Right lung (tissue), 10 donors: ENCODE measurements at places on chromosomes 2 and 18. TPM values are rescaled to one million over a fixed set of nuclear protein-coding genes. Genes with fewer than 3 reads are reported as not detected.

- no peak for DNase-seq
Measured at GRCh38 chr2:158610059-158610458, 153.3 kb downstream of the PKP4 start.

The ARHGEF4 gene
- polyA plus RNA-seq = 4.1 TPM

- no peak for DNase-seq
Measured at GRCh38 chr2:29650631-29651097, 270.7 kb downstream of the ALK start.

DNA sequence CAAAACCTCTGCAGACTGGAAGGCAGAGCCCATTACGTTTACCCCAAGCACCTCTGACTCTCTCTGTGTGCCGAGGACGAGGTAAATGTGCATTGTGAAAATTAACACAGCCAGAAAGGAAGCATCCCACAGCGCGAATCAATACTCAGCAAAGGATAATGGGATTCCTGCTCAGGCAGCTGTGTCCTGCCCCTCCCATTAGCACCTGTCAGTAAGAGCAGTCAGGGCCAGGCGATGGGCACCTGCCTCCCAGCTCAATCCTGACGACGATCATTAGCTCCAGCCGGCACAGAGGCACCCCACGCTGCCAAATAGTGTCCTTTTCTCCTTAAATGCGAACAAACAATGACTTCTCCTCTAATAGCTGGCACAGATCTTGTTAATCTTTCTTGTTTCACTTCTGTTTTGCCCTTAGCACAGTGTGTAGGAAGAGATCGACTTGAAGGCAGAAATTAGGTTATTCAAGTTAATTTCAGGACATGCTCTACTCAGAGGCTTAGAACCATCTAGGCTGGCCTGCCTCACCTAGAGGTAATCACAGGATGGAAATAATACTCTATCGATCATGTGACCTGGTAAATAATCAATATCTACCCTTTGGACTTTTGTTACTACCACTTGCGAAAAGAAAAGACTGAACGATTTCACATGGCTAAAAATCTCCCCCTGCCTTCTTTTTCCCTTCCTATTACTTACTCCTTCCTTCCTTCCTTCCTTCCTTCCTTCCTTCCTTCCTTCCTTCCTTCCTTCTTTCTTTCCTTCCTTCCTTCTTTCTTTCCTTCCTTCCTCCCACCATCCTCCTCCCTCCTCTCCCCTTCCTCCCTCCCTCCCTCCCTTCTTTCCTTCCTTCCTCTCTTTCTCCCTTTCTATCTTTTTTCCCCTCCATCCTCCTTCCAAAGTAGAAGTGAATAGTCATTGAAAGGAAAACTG lies 487.9 kb upstream of the ID2 start:
- no peak for DNase-seq

The MYOM1 gene
- polyA plus RNA-seq = 29.9 TPM

GRCh38 chr2:240877460-240878340 lies 9.1 kb downstream of the AGXT start:
- no peak for DNase-seq

- DNase-seq = peak; percentile 68
Measured at GRCh38 chr2:170770008-170770605, at the start of gene ERICH2. Gene ERICH2 (plus strand): TSS chr2:170770378. CDS start chr2:170770682, 304 bp downstream.

The UNC80 gene
- polyA plus RNA-seq = 1.9 TPM

The IHH gene
- 3.5 TPM for polyA plus RNA-seq

The SULT1C4 gene
- 87.0 TPM for polyA plus RNA-seq

GRCh38 chr18:10111191-10111590 lies 197.4 kb downstream of the VAPA start:
- DNase-seq = no peak

DNA sequence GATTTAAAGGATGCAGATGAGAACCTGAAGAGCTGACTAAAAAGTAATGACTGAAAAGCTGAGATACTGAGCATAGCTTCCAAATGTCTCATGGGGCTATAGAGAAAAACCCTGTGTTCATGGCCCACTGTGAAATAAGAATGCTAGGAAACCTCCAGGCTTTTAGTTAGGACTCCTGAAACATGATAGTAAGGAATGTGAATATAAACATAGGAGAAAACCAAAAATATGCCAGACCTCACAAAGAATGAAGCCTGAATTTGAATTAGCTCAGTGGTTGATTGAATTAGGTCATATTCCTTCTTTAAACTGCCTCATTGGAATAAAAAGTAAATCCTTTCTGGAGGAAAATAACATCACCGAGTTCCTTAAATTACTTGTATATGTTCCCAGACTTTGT lies 194.5 kb upstream of the NXPH2 start:
- DNase-seq = no peak

DNA sequence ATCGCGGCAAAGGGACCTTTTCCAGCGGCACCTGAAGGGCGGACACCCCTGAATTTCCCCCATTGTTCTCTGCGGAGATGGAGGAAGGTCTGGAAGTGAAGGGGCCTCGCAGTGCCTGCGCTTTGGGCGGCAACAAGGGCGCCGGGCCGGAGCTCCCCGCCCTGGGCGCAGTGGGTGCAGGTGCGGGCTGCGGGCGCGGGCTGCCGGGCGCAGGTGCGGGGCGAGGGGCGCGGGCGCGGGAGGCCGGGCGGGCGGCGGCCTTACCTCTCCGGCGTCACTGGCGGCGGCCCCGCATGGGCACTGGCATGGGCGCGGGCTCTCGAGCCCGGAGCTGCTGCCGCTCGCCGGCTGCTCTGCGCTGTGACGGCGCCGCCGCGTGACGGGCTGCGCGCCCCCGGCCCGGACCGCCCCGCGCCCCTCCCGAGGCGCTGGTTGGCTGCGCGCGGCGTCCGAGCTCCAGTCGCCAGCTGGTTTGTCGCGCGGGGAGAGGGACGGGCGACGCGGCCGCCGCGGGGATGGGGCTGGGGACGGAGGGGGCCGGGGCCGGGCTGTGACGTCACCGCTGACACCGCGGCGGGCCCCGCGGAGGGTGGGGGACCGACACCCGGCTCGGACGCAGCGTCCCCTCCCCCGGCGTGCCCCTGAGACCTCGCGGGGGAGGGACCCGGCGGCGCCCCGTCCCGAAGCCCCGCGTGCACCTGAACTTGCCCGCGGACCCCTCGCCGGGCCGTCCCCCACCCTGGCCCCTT lies at the start of gene KIF1A:
KIF1A (minus strand) TSS at position 362 of the 749 bp plus-strand sequence. CDS start 22,467 bp downstream, outside the sequence.
- DNase-seq = no peak

The CCL20 gene
- polyA plus RNA-seq = 0.59 TPM

The RAB6C gene
- polyA plus RNA-seq = 0.51 TPM

GRCh38 chr2:20141056-20141762 lies 83.7 kb downstream of the SDC1 start:
- no peak for DNase-seq

- no peak for DNase-seq
Measured at GRCh38 chr2:150863691-150864090, 376.2 kb upstream of the RND3 start.

The CTIF gene
- 35.6 TPM for polyA plus RNA-seq

The UGT1A7 gene
- not detected for polyA plus RNA-seq

The AQP12B gene
- polyA plus RNA-seq = not detected

GRCh38 chr2:219060821-219061791 lies at the start of gene IHH:
Gene IHH (minus strand): TSS chr2:219060921. CDS start chr2:219060467, 454 bp downstream.
- DNase-seq = no peak

GRCh38 chr18:79928563-79928960 lies 22.9 kb downstream of the SLC66A2 start:
- DNase-seq = no peak

- DNase-seq = no peak
Measured at GRCh38 chr2:235255693-235256092, 238.2 kb upstream of the AGAP1 start.

DNA sequence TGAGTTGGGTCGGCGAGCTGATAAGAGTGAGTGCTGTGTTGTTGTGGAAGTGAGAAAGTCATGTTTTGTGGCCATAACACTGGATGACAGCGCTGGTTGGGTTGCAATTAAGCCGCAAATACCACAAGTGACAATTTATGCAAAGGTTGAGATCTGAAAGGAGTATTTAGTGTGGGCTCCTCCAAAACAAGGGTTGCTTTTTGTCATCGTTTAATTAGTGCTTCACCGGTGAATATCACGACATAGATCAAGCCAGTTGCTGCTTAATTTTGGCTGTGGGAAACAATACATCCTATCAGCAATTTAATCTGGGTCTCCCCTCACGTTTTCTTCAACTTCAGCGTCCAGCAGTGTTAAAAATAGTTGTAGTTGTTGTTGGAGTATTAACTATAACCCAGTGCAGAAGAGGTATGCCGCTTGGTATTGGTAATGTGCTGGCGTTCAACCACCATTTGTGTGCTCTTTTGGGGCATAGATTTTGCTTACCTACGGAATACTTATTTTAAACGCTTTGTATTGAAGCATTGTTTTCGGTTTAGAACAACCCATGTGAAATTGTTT lies 662 bp downstream of the ACVR2A start:
- DNase-seq = peak; percentile 11

- no peak for DNase-seq
Measured at GRCh38 chr2:232306741-232307305, 71.7 kb upstream of the ALPP start.

- no peak for DNase-seq
Measured at GRCh38 chr2:221807706-221808105, 235.6 kb upstream of the EPHA4 start.

DNA sequence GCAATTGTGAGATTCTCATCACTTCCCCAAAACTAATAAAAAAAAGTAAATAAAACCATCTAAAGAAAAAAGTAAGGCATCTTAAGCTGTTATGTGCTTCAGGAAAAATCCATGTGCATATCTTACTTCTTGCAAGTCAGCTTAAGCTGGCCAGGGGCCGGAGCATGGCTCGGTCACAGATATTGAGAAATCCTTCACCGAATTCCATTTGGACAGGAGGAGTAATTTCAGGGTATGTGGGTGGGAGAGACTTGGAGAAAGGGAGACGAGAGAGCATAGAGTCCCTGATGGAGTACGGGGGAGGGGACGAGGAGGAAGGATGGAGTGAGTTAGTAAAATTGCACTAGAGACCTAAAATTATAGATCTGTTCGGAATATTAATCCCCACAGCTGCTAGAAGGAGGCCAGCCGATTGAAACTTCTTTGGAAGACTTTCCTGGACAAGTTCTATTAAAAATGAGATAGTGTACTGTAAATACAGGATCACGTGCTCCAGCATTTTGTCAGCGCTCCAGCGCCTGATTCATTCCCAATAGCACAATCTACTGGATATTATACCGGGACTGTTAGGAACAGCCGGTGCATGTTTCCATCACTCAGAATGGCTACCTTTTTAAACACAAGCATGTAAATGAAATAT lies 438.5 kb downstream of the ZNF516 start:
- DNase-seq = peak; percentile 85

DNA sequence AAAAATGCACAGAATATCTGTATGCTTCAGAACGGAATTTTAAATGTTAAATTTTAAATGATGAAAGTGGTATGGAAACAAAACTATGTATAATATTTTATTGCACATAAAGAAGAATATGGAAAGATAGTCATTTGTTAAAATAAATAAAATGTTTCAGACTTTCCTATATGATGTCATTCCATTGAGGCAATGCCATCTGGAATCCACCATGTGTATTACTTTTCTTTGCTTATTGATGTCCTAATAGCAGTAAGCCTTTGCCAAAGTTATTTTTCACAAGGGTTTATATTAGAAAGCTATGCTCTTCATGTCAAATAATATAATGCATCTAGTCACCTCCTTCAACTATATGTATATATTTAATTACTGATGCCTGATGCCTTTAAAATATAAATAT lies 601.6 kb upstream of the PKDCC start:
- DNase-seq = no peak

The CPS1 gene
- polyA plus RNA-seq = 13.1 TPM

The DSG2 gene
- 29.9 TPM for polyA plus RNA-seq

The SCG2 gene
- polyA plus RNA-seq = 1.3 TPM

- no peak for DNase-seq
Measured at GRCh38 chr2:98730707-98731040, 258 bp downstream of the MGAT4A start.

DNA sequence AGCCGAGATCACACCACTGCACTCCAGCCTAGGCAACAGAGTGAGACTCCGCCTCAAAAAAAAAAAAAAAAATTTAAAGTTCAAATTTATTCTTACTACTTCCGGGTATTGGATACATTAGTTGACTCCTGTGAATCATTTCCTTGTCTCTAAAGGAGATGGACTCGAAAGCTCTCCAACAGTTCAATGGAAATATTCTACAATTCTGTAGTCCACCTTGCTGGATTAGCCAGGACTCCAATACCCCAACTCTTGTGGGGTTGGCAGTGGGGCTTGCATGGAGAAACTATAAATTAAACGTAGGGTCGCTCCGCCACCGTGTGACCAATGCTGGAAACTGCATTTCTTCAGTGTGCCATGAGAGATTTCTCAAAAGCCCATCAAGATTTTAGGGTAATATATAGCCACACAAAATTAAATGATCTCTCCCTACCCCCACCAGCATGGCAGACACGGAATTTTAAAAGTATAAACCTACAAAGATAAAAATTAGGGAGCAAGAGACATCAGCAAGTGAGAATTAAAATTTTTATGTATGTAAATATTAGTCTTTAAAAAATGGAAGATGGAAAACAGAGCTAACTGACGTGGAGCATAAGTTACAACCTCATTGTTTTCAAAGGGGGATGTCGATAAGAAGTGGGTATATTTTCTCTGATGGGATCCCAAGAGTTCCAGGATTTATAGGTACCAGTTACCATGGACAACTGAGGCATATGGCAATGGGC lies 27.8 kb upstream of the GAREM2 start:
- peak; percentile 48 for DNase-seq

DNA sequence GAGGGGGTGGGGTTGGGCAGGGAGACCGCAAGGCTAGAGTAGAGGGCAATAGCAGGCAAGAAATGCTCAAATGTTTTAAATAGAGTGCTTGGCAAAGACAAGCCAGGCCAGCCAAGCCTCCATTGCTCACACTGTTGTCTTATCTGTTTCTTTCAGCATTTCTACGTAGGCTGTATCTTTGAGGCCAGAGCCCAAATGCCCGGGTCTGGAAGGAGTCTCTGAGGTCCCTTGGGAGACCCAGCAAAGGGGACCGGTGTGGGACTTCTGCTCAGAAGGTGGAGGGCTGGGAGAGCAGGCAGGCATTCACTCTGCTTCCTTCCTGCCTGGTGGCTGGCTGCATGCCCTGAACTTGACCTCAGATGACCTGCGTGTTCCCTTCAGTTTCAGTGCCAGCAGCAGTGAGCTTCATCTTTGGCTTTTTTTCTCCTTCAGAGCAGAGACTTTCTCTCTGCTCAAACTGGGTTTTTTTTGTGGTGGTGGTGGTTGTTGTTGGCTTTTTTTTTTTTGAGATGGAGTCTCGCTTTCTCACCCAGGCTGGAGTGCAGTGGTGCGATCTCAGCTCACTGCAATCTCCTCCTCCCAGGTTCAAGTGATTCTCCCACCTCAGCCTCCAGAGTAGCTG lies 13.7 kb upstream of the TET3 start:
- peak; percentile 55 for DNase-seq

GRCh38 chr2:42758751-42759150 lies 5.2 kb downstream of the OXER1 start:
- no peak for DNase-seq

The AGXT gene
- 0.54 TPM for polyA plus RNA-seq

The RUFY4 gene
- 0.45 TPM for polyA plus RNA-seq
